NCI-H2107 (cell line): ENCODE measurements at places on chromosomes 11 and 22.
A peak's percentile ranks its signal among the peaks of the same experiment; 100 is the strongest.

DNA sequence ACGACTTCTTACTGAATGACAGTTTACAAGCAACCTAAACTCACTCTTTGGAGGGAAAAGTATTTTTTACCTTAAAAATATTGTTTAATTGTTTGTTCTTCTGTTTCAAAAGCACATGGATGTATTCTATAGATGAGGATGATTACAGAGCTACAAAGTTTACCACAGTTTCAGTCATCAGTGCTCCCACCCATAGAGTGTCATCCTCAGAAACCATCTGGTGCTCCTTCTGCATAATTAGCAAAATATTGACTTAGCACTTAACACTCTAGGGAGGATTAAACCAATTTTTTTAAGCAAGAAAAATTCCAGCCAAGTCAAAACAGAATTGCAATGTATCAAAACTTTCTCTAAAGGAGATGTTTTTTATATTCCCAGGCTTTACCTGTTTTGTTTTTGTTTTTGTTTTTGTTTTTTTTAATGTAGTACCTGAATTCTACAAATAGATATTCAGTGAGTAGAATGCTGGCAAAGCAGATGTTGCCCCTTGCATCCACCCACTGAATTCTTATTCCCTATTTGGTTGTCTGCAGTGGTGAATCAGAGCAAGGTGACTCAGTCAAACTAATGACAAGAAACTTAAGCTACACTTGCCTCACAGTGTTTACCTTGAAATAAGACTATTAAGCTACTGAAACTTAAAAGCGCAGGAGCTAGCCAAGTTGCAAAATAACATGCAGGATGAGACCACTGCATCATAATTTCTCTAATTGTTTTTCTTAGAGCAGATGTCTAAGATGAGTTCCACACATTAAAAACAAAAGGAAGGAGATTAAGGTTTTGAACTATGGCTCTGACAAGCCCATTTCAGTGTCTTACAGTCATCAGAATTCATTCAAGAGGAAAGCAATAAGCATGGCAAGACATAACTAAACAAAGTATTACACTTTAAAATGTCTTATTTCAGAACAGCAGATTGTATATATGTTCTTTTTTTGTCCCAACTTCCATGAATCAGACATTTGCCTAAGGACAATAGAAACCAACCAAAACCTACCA lies 155.1 kb upstream of the SOX6 start:
- DNase-seq, result no peak

- no peak for DNase-seq
These were observed 16.4 kb upstream of the AMOTL1 start for GRCh38 chr11:94751786-94752185.

DNA sequence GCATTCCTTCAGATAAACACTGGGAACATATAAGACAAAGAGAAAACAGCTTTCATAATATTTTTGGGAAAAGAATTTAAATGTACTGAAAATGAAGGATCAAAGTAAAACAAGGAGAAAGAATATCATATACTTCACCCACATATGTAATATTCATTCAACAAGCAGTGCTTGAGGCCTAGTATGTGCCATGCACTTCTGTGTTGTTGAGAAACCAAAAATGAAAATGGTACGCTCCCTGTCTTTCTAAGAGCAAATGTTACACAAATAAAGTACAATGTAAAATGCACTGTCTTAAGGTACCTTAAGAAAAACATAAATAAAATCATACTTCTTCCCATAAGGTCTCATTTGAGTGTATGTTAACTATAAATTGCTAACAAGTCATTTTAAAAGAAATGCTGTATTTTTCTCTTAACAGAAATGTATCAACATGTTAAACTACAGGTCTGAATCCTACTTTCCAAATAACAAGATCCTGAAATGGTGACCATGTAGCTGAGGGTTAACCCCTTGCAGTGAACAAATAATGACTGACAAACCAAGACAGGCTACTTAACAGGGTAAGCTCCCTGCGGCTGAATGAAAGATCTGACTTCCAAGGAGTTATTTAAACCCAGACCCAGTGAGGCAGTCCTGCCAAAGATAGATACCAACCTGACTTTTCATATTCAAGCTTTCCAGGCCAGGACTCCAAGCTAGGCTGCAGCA lies 377.6 kb downstream of the DCDC1 start:
- DNase-seq, result no peak

- DNase-seq, result no peak
These were observed 800.9 kb upstream of the TENM4 start for GRCh38 chr11:80241766-80242165.

DNA sequence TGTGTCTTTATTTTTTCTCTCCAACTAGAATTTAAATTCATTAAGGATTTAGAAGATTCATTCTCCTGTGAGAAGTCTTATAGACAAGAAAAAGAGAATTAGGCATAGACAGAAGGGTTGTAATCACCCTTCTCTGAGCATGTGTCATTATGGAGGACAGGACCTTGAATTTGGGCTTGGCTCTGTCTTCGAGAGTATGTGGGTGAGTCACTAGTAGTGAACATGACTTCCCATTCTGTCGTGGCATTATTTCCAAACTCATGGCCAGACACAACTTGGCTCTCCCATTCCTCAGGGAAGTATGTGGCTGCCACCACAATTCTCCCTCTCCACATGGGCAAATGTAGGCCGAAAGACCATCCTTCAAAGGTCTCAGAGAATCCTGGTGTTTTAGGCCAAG lies 14.3 kb upstream of the ANKK1 start:
- DNase-seq, result no peak

GRCh38 chr22:50245214-50246072 lies 620 bp upstream of the TUBGCP6 start:
- DNase-seq, result no peak

GRCh38 chr11:118881228-118881627 lies 2.5 kb upstream of the CXCR5 start:
- no peak for DNase-seq

DNA sequence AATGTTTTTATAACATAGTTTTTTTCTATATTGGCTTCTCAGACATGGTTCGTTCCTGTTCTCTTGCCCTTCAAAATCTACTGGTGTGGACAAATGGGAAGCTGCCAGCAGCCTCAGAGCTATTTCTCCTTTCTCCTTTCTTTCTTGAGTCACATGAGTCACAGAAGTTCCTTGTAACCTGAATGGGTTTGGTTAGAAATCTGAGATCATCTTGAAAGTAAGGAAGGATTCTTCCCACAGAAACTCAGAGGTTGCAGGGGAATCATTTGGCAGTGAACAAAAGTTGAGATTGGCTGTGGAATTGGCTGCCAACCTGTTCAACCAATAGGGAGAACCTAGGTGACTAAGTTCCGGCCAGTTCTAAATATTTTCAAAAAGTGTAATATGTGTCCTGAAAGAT lies 12.5 kb downstream of the PLET1 start:
- no peak for DNase-seq

DNA sequence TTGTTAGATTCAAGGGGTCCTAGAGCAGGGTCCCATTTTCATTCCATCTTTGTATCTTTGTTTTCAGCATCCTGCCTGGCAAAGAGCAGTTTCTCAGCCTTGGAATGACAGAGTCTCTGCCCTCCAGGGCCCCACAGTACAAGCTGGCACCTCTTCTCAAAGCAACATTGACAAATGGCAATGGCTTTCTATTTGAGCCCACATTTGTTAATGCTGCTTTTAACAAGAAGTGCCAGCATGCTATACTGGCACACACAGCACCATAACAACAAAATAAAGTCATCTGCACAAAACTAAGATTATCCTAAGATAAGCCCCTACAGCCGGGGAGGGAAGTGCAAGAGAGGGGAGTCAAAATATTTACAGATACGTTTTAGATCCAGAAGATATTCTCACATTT lies 309.7 kb upstream of the C11orf87 start:
- DNase-seq, result no peak

DNA sequence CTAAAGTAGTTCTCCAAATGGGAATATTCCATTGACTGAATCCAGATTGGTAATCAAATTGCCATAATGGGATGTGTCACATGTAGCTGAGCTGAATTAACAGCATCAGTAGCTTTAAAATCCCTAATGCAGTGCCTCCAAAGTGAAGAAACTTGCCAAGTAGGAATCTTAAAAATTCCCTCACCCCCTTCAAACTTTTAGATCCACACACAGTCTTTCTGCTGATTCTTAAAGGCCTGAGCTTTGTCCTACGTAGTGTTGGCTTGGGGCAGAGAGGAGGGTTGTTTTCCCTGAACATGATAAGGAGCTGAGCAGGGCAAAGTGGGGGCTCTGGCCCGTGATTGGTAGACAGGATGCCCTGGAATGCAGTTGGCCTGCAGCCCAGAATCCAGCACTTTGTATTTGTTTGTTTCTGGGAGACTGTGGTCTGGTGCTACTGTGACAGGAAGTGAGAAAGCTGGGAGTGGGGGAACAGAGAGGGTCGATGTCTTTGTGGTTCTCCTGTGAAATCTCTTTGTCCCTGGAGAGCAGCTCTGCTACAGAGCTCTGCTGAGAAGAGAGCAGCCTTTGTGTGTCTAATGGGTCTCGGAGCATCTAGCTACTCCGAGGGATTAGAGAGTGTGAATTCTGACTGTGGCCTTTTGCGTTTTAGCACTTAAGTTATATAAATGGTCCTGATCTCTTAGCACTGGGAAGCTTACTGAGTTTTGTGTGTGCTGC lies 16.9 kb downstream of the CTNND1 start:
- peak; percentile 39 for DNase-seq

DNA sequence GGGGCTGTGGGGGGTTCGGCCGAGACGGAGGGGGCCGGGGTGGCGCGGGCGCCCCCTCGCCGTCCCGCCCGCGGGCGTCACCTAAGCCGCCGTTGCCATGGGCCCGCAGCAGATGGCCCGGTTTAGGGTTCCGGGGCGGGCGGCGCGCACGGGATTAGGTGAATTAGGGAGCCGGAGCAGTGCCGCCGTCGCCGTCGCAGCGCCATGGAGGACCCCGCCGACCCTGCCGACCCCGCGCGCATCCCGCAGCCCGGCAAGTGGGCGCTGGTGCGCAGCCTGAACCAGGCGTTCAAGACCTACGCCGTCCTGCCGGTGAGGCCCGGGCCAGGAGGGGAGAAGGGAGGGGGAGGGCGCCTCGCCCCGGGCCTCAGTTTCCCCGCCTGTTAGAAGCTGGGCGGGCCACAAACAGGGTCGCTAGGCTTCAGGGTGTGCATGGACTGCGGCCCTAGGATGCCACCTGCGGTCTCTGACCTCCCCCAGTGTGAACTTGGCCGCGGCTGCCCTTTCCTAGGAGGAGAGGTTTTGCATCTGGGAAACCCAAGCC lies 10.1 kb downstream of the MYO7A start:
- no peak for DNase-seq

DNA sequence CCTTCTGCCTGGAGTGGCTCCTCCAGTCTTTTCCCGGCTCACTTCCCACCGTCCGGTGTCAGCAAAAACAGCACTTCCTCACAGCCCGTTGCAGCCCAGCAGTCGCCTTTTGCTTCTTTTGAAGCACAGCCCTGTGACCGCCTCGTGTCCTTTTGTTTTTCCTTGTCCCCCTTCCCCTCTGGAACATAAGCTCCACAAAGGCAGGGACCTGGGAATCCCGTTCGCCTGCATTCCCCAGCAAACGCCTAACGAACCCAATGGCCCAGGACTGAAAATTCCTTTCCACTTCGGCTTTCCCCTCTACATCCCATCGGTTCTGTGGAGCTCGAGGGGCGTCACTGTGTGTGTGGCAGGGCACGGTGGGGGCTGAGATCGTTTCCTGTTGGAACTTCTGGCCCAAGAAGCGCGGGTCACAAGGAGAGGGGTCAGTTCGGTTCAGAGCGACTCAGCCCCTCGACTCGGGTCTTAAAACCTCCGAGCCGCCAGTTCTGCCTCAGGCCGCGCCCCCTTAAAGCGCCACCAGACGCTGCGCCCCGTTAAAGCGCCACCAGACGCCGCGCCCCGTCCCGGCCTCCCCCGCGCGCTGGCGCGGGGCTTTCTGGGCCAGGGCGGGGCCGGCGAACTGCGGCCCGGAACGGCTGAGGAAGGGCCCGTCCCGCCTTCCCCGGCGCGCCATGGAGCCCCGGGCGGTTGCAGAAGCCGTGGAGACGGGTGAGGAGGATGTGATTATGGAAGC lies 841 bp downstream of the RIC8A start:
- peak; percentile 60 for DNase-seq

DNA sequence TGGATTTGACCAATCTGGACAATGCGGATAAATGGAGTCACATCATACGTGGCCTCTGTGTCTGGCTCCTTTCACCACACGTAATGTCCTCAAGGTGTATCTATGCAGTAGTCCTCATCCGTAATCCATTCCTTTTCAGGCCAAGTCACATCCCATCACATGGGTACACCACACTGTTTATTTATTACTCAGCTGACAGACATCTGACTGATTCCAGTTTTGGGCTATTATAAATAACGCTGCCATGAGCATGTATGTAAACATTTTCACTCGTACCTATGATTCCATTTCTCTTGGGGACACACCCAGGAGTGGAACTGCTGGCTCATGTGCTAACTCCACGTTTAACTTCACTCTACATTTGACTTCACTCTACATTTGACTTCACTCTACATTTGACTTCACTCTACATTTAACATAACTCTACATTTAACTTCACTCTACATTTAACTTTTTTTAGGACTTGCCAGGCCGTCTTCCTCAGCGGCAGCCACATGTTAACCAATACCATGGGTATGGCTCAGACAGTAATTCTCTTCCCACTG lies 52.1 kb downstream of the SHANK2 start:
- no peak for DNase-seq

GRCh38 chr11:134069426-134070341 lies 812 bp downstream of the JAM3 start:
- DNase-seq, result no peak

GRCh38 chr11:106459135-106459534 lies 381.7 kb downstream of the AASDHPPT start:
- no peak for DNase-seq

DNA sequence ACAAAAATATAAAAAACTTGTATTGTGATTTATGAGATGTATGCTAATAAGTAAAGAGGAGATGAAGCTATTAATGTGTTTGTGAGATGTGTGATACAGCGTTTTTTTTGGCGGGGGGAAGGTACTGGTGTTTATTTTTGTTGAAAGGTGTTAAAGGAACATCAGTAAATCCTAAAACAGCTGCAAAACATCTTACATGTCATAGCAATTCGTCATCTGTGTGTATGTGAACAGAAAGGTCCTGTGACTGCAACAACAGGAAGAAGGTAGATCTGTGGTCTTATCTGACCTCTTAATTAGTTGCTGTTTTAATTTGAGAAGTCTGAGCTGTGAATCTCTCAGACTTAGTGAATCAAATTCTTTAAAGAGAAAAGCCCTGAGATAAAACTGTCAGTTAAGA lies 1041.1 kb downstream of the JRKL start:
- DNase-seq, result no peak

GRCh38 chr11:45178223-45178622 lies 31.8 kb downstream of the PRDM11 start:
- no peak for DNase-seq

DNA sequence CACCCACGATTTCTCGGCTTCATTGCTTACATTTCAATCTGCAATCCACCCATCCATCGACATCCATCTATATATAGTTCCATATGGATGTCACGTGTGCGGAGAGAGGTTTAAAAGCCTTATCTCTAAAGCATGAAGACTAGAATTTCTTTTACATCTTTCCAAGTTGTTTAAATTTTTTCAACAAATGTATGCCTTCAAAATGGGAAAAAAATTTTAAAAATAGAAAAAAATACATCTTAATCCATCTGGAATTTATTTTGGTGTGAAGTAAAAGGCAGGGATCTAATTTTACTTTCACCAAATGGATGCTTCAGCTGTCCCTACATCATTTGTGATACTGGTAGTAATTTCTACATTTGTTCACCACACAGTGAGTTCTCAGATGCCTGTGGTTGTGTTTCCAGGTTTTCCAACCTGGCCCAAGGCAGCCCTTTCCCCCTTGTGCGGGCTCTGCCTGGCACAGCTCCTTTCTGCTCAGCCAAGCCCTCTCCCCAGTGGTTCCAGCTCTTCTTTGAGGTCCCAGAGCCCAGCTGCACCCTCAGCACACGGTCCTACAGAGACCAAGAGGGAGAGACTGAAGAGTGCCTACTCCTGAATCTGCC lies 37.6 kb upstream of the KLHL35 start:
- no peak for DNase-seq
